Kidney (tissue), 22 donors: ENCODE measurements at places on chromosomes 5 and 9.

- DNase-seq, result no peak
Measured at GRCh38 chr5:39505363-39505762, 80.6 kb upstream of the DAB2 start.

GRCh38 chr5:160315968-160316367 is 3.6 kb upstream of the CCNJL start:
- no peak for DNase-seq

DNA sequence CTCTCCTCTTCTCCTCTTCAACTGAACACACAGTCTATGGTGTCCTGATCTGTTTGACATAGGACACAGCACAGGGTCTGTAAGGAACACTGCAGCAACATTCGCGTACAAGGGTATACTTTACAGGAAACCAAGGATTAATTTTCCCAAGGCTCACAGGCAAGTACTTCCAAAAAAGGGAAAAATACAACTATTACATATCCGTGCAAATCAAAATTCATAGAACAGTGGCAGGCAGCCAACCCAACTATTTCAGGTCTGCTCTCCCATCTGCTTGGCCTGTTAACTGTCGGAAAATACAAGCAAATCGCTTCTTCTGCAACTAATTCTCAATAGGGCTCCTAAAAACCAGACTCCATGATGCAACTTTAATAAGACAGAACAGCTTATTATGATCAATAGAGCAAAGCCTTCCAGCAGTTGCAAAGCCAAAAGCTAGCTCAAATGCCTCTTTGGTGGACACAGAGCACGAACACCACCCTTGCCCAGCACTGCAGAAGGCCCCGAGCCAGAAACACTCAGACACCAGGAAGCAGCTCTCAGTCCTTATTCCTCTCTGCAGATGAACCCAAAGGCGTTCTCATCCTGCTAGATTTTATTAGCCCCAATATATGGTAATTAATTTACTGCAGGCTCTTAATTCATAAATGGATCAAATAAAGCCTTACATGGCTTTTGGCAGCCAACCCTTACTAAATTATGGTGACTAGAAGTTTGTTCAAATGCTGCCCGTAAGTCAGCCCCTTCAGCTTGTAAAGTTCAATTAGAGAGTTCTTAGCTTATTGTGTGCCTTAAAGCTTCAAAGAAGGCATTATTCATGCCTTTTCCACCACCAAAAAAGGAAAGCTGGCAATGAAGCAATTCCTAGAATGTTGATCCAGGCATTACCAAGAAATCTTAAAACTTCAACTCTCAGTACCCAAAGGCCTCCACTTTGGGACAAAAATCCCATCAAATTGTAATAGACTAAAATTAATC is 68.8 kb downstream of the ZNF608 start:
- DNase-seq, result no peak

GRCh38 chr9:37719526-37719925 is 34.1 kb upstream of the TRMT10B start:
- DNase-seq, result no peak
